ELR (cell line): ENCODE measurements at places on chromosomes 4 and X.

DNA sequence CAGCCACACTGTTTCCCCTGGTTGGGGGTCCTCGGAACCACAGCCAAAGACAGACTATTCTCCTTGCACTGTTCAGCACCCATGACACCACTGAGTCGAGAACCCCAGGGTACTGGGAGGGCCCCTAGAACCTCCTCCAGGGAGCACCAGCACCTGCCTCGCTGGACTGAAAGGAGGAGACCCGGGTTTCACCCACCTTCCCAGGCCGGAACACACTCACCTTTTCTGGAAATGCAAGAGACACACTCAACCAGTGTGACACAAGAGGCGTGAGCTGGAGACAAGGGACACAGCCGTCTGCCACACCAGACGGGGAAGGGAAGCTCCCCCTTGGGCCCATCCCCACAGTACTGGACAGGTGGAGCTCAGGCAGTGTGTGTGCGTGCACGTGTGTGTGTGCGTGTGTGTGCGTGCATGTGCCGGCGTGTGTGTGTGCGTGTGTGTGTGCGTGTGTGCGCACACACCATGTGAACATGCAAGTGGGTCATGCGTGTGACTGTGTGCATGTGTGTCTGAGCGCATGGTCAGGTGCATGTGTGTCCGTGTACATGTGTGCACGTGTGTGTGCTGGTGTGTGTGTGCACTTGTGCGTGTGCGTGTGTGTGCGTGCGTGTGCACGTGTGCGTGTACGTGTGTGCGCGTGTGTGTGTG lies 128.8 kb upstream of the NKX1-1 start:
- DNase-seq: no peak

GRCh38 chr4:152328582-152328981 lies 207.3 kb downstream of the FBXW7 start:
- peak; percentile 55 for DNase-seq

- peak; percentile 15 for DNase-seq
Observed at GRCh38 chr4:83964996-83965541, 429.2 kb downstream of the GPAT3 start.

GRCh38 chrX:42739258-42739657 lies 38.7 kb downstream of the PPP1R2C start:
- no peak for DNase-seq
